Naive thymus-derived CD4-positive, alpha-beta T cell (primary cell): ENCODE measurements at places on chromosomes 5 and 9.

DNA sequence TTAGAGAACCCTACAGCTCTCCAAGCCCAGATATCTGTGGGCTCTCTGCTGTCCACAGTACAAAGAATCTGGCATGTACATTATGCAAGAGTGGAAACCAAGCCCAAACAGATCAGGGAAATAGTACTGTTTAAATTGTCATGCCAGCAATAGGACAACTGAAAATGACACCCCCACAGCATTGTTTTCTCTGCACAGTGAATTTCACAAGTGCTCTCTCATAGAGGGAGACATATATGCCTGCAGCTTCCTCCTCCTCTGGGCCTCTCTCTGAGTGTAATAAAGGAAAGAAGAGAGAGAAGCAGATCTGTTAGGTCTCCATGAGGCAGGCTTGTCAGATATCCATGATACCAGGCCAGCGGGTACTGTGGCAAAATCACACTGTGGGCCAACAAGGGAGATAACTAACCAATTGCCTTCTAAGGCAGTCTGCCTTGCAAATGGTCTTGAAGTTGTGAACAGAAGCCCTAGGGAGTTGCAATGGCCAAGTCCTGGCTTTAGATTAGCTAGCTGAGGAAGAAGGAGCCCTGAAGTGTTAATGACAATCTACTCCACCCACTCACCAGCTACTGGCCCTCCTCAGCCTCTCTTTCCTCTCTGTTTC lies 54.4 kb upstream of the JMY start:
- H3K27me3 ChIP-seq = no peaks in the 10 kb centered on the region
- no peak overlapping the region for H3K4me3 ChIP-seq
- H3K36me3 ChIP-seq = no peaks in the 10 kb centered on the region
- DNase-seq = no peak

DNA sequence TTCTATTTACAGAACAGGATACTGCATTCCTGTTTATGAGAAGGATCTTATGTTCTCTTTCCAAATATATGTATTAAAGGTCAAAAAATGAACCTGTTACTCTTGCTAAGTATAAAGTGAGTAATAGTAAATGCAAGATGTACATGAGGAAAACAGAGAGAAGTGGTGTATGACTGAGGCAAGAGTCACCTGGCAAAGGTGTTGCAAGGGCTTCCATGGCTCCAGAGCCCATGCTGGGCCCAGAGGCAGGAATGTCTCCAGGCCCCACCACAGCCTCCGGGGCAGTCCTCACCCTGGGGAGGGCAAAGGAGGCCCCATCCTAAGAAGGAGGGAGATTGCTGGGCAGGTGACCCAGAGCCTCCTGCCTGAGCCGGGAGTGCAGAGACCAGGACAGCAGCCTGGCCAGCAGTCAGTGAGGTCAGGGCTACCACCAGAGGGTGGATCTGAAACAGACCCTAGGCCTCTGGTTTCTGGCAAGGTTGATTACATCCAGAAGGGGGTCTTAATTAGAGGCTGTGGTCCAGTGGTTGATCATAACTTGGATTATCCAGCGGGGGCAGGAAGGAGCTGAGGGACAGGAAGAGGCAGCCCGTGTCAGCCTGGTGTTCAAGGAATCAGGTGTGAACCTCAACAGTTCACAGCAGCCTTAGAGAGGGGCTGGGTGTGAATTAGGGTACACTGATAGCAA lies 57.3 kb upstream of the CPLX2 start:
- no peak overlapping the region for H3K4me3 ChIP-seq
- no peaks in the 10 kb centered on the region for H3K36me3 ChIP-seq
- no peak for DNase-seq
- no peak overlapping the region for H3K27ac ChIP-seq
- no peaks in the 10 kb centered on the region for H3K27me3 ChIP-seq
- H3K4me1 ChIP-seq = no peaks in the 10 kb centered on the region

- H3K4me3 ChIP-seq = no peak overlapping the region
- H3K36me3 ChIP-seq = no peaks in the 10 kb centered on the region
- no peaks in the 10 kb centered on the region for H3K27me3 ChIP-seq
- DNase-seq = no peak
- no peaks in the 10 kb centered on the region for H3K4me1 ChIP-seq
Measured at GRCh38 chr5:142057697-142058056, 44.9 kb upstream of the GNPDA1 start.

- no peaks in the 10 kb centered on the region for H3K36me3 ChIP-seq
- no peak overlapping the region for H3K27ac ChIP-seq
- no peaks in the 10 kb centered on the region for H3K27me3 ChIP-seq
- no peak overlapping the region for H3K4me3 ChIP-seq
Measured at GRCh38 chr5:1006656-1007071, 1.9 kb upstream of the NKD2 start.

- no peak overlapping the region for H3K27ac ChIP-seq
- no peaks in the 10 kb centered on the region for H3K27me3 ChIP-seq
- H3K4me3 ChIP-seq = no peak overlapping the region
- no peaks in the 10 kb centered on the region for H3K4me1 ChIP-seq
- DNase-seq = no peak
Measured at GRCh38 chr5:133384120-133384855, 228.1 kb downstream of the FSTL4 start.

DNA sequence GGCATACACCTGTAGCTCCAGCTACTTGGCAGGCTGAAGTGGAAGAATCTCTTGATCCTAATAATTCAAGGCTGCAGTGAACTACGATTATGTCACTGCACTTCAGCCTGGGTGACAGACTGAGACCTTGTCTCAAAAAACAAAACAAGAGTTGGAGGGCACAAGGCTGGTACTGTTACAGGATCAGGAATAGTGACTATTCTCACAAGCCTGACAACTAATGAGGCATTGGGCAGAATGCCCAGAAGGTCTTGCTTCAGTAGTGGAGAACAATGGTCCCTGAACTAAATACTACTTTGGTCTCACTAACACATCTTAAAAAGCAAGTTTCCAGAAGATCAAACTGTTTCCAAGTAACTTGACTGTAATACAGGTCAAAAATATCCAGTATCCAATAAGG lies 182.9 kb upstream of the RFX3 start:
- H3K27me3 ChIP-seq = no peaks in the 10 kb centered on the region
- no peaks in the 10 kb centered on the region for H3K36me3 ChIP-seq
- no peak for DNase-seq
- no peak overlapping the region for H3K27ac ChIP-seq
- H3K4me1 ChIP-seq = no peaks in the 10 kb centered on the region
- no peak overlapping the region for H3K4me3 ChIP-seq

- no peak overlapping the region for H3K27ac ChIP-seq
- H3K27me3 ChIP-seq = no peaks in the 10 kb centered on the region
- DNase-seq = no peak
- H3K36me3 ChIP-seq = no peaks in the 10 kb centered on the region
- no peaks in the 10 kb centered on the region for H3K4me1 ChIP-seq
Measured at GRCh38 chr5:115949096-115949495, 13.2 kb upstream of the LVRN start.

DNA sequence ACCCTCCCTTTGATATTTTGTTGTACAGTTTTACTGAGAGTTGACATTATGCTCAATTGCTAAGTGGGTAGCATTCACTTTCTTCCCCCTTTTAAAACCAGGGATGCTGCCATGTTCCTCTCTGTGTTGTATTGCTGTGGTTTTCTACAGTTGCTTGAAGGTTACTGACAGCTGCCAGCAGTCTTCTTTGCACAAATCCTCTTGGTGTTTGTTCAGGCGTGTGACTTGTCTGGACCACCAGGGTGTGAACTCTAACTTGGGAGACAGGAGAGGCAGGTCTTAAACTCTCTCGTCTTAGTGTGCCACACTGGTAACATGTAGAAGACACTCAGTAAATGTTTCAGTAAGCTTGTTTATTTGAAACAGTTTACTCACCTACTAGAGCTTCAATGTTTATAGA lies 25.1 kb downstream of the SLC44A1 start:
- H3K36me3 ChIP-seq = no peaks in the 10 kb centered on the region
- H3K27me3 ChIP-seq = no peaks in the 10 kb centered on the region
- H3K27ac ChIP-seq = no peak overlapping the region
- H3K4me3 ChIP-seq = no peak overlapping the region
- H3K4me1 ChIP-seq = no peaks in the 10 kb centered on the region

- H3K36me3 ChIP-seq = no peaks in the 10 kb centered on the region
- no peak within 1 kb of the TSS for H3K27ac ChIP-seq
- DNase-seq = no peak
- H3K4me3 ChIP-seq = peak within 1 kb of the TSS; percentile 45
Measured at GRCh38 chr5:171418982-171419687, at the start of gene FGF18. Gene FGF18, plus strand, starts transcription at chr5:171419647. Its CDS starts 553 bp downstream, at chr5:171420200.

- no peak for DNase-seq
- no peaks in the 10 kb centered on the region for H3K36me3 ChIP-seq
- no peaks in the 10 kb centered on the region for H3K27me3 ChIP-seq
- no peak overlapping the region for H3K27ac ChIP-seq
- H3K4me3 ChIP-seq = no peak overlapping the region
- H3K4me1 ChIP-seq = peaks cover 31% of the 10 kb centered on the region
Measured at GRCh38 chr9:134388289-134388808, 62.1 kb downstream of the RXRA start.

DNA sequence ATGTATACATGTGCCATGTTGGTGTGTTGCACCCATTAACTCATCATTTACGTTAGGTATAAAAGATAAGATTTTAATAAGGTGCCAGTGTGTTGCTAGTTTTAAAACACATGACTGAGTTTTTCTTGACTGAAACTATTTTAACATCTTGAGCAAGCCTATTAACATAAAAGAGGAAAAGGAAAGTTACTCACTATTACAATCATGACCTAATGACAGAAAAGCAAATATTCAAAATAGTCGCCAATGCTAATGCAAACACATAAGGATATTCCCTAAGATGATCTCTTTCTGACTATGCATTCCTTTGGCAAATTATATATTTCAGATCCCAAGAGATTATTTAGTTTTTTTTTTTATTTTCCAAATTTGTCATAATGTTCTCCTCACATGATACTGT lies 5.8 kb upstream of the OR13C2 start:
- H3K27ac ChIP-seq = no peak overlapping the region
- no peak for DNase-seq
- no peaks in the 10 kb centered on the region for H3K4me1 ChIP-seq
- no peaks in the 10 kb centered on the region for H3K27me3 ChIP-seq

DNA sequence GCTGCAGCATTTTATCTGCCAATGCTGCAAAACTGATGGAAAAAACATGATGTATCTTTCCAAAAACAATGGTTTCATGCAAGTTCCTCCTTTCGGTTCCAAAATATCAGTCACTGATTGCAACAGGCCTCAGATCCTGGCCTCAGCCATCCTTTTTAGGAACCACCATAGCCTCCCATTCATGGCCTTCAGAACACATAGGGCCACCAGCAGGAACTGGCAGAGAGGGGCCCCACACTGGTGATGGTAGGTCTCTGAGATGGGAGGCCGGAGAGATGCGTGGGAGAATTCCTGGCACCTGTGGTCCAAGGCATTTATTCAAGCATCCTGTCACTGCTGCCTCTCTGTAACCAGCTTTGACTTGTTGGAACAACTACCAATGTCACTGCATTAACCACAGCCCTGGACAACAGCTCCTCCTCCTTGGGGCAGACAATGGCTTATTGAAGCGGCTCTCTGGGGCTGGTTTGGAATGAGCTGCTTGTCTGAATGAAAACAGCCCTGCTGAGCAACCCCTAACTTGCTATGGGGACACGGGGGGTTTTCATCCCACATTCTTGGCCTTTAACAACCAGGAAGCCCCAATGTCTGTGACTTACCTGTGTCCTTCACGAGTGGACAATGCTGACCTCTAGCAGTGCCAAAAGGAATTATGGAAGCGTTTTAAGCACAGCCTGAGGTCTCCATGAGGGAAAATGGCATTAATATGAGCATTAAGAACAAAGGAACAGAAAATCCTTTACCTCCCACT lies 108.1 kb downstream of the LHFPL2 start:
- H3K27ac ChIP-seq = no peak overlapping the region
- no peaks in the 10 kb centered on the region for H3K36me3 ChIP-seq
- DNase-seq = no peak
- no peak overlapping the region for H3K4me3 ChIP-seq
- no peaks in the 10 kb centered on the region for H3K4me1 ChIP-seq

DNA sequence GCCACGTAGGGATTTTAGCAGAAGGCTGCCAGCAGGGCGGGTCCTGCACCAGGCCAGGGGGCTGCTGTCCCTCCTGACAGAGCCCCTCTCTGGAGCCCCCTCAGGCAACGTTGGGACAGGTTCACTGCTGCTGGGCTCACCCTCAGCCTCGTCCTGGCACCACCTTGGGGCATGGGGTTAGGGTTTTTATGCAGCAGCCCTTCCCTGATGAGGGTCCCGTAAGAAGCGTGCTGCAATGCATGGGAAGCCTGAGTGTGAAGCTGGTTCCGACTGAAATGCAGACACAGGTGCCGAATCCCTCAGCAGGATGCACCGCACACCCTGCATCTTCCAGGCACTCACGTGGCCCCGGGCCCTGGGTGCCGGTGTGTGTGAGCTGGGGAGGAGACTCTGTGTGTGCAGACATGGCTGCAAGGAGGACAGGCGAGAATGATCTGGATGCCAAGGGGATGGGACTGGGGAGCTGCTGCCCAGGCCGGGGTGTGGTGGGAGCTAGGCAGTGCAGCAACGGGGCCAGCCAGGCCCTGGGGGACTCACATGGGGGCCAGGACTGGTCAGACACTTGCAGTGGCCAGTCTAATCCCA lies 27.1 kb downstream of the ZDHHC11B start:
- no peak overlapping the region for H3K27ac ChIP-seq
- no peak for DNase-seq
- no peaks in the 10 kb centered on the region for H3K4me1 ChIP-seq
- H3K4me3 ChIP-seq = no peak overlapping the region

DNA sequence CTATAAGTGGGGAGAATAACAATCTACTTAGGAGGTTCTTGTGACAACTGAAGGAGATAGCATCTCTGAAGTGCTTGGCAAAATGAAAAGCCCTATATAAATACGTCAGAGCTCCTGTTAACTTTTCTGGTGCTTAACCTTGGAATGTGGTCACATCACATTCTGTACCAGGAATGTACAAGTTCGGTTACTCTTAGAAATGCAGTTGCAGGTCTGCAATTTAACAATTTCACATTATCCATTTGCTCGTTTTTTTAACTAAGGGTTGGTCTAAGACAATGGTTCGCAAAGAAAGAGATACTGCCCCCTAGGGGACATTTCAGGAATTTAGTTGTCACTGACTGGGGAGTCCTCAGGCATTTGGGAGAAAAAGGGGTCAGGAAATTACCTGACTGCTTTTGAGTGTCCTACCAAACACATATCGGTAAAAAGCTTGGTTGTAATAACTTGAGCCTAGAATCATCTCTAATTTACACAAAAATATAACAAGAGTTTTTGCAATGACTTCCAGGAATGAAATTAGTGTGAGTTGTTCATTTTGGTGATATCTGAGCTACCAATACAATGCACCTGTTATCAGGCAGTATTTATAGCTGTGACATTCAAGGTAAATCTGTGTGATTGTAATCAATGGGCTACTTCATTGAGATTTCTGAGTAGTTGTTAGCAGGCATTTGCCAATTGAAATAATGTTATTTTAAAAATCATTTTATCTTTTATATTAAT lies 5.4 kb upstream of the HBEGF start:
- no peak overlapping the region for H3K27ac ChIP-seq
- H3K4me1 ChIP-seq = no peaks in the 10 kb centered on the region
- DNase-seq = no peak

GRCh38 chr5:122374110-122374509 lies 62.1 kb downstream of the SNCAIP start:
- H3K27me3 ChIP-seq = no peaks in the 10 kb centered on the region
- no peaks in the 10 kb centered on the region for H3K4me1 ChIP-seq
- no peak overlapping the region for H3K27ac ChIP-seq
- DNase-seq = no peak
- H3K4me3 ChIP-seq = no peak overlapping the region
- no peaks in the 10 kb centered on the region for H3K36me3 ChIP-seq
